ENCODE measurements at places on chromosomes 5 and 9. TPM values are rescaled to one million over a fixed set of nuclear protein-coding genes. Genes with fewer than 3 reads are reported as not detected.

- no peak for DNase-seq
Measured at GRCh38 chr9:121368745-121369144, 1.3 kb downstream of the STOM start.

- DNase-seq: no peak
Measured at GRCh38 chr9:113675475-113675941, 200.6 kb upstream of the ZNF618 start.

DNA sequence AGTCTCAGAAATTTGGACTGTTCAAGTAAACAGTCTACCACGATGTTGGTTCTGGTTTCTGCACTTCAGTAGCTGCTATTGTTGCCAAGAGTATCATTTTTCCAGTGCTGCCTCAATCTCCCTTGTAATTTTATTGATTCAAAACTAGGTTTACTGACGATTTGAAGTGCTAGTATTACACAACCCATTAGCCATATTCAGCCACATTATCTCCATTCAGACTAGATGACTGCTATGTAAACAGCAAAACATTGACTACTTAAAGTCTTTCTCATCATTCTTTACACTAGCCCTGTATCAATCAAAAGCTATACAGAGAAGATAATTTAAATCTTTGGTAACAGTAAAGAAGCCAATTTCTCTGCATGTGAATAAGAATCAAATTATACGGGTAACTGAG lies 102.0 kb upstream of the TSLP start:
- no peak for DNase-seq

GRCh38 chr5:132199116-132199680 lies 28.5 kb downstream of the P4HA2 start:
- DNase-seq: no peak

GRCh38 chr5:39447968-39448367 lies 23.2 kb upstream of the DAB2 start:
- no peak for DNase-seq

DNA sequence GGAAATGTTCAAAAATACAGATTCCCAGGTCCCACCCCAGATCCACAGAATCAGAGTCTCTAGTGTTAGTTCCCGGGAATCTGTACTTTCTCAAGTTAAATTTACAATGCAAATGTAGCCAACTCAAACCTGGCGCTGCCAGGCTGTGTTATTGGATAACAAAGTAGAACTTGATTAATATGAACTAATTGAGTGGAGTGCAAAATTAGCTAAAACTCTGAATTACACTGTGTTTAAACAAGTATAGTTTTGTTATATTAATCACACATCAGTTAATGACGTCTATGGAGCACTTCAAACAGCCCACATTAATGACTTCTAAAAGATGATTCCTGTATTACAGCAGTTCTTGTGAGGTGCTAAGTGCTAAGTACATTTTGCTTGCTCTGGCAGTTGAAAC lies 32.4 kb upstream of the CYFIP2 start:
- DNase-seq: no peak

DNA sequence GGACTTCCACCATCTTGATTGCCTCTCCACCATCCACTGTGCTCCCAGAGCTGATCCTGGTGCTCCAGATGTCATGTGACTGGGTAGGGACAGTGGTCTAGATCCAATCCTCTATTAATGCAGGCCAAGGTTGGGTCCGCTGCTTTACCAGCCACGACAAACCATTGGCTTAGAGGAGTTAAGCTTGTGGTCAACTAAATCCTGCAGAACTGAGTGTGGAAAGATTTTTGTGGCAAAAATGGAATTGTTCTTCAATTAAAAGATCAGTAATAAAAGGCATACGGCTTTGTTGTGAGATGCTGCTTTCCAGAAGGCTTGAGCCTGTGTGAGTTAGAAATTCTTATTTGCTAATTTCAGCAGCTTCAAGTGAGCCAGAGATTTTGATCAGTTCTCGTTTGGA lies 30.7 kb downstream of the SLC1A3 start:
- DNase-seq: no peak

GRCh38 chr5:97044052-97044451 lies 98.4 kb downstream of the LIX1 start:
- DNase-seq: no peak

GRCh38 chr5:146744068-146744745 lies 134.3 kb downstream of the PPP2R2B start:
- DNase-seq: no peak

DNA sequence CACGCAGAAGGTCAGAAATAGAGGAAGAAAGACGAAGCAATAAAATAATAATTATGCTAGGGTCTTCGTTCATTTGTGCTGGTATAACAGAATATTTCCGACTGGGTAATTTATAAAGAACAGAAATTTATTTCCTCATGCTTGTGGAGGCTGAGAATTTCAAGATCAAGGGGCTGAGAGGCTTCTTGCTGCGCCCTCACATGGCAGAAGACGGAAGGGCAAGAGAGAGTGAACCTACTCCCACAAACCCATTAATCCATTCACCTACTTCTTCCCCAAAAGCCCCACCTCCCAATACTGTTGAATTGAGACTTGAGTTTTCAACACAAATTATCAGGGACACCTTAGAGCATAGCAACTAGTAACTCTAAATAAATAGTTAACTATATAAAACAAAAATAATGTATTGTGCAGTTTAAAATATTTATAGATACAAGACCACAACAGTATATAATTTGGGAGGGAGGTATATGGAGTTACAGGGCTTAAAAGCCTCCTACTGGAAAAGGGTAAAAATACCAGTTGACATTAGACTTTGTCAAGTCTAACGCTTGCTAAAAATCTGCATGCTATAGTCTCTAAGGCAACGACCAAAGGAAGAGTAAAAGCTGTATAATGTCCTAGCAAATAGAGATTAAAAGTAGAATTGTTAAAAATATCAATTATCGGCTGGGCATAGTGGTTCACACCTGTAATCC lies 40.3 kb upstream of the NAA35 start:
- DNase-seq: no peak

DNA sequence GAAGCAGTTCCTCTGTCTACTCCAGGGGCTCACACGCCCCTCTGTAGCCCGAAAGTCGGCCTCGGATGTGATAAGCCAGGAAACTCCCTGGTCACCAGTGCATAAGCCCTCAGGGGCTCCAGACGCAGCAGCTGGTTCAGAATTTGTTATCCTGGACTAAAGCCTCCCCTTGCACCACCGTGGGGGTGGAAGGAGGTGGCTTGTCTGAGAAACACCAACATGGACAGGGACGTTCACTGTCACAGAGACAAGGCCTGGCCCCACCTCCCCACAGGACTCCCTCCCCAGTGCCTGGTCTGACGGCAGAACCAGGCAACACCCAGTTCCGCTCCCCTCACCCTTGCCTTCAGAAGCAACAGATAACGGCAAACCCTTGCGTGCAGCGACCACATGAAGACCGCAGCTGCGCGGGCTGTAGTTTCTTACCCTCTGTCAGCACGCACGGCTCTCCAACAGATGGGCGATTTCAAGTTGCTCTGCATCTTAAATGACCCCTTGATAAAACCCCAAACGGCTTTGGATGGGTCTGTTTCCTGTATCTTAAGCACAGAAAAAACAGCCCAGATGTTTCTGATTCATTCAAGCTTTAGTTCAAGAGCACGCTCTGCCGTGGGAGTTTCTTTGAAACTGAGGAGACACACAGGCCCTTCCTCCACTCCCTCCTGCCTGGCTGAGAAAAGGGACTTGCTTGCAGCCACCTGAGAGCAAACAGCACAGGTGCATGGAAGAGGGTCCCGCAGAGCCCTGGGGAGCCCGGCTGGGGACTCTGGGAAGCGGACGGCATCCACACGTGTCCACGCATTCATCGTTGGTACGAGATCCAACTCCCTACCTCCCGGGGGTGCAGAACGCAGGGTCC lies 44.7 kb upstream of the NKD2 start:
- peak; percentile 51 for DNase-seq

DNA sequence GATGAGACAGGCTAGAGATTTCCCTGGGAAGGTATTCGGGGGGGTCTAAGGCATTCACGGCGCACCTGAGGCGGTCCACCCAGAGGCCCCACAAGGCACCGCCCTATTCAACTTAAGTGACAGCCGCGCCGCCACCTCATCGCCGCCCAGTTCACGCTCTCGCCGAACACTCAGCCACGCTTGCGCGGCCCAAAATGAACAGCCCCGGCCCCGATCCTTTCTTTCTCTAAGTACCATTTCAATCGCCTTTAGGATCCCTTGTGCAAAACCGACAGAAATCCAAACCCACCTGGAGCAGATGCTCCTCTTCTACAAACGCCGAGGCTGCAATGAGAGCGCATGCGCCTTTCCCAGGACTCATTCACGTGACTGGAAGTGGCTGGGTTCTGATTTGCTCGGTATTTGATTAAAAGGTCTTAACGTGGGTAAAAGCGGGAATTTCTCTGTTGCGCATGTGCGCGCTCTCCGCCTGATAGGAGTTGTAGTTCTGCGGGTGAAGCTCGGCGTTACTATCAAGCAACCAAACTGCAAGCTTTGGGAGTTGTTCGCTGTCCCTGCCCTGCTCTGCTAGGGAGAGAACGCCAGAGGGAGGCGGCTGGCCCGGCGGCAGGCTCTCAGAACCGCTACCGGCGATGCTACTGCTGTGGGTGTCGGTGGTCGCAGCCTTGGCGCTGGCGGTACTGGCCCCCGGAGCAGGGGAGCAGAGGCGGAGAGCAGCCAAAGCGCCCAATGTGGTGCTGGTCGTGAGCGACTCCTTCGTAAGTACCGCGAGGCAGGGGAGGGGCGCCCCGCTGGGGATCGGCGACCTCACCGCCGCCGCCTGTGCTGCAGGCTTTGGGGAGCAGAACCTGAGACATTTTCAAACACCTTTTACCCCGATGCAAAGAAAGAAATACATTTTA lies at the start of the genes ARSK and SKIC3:
Gene ARSK (plus strand): TSS at position 455 of the 902 bp plus-strand sequence. CDS start 178 bp downstream, at position 633.
Gene SKIC3 (minus strand): TSS at position 331 of the 902 bp plus-strand sequence. CDS start 7,827 bp downstream, outside the sequence.
- DNase-seq: peak; percentile 100

EGFL7 gene
- 59.9 TPM for polyA plus RNA-seq

SPAAR gene
- 2.2 TPM for polyA plus RNA-seq

NEUROG1 gene
- not detected for polyA plus RNA-seq

SELENOP gene
- polyA plus RNA-seq: 98.3 TPM
